ENCODE measurements at places on chromosomes 7 and 10. TPM values are rescaled to one million over a fixed set of nuclear protein-coding genes. Genes with fewer than 3 reads are reported as not detected.

CPSF4 gene
- total RNA-seq = 38.0 TPM

- DNase-seq = no peak
These were observed 19.4 kb downstream of the SPAM1 start for GRCh38 chr7:123944395-123944794.

DNA sequence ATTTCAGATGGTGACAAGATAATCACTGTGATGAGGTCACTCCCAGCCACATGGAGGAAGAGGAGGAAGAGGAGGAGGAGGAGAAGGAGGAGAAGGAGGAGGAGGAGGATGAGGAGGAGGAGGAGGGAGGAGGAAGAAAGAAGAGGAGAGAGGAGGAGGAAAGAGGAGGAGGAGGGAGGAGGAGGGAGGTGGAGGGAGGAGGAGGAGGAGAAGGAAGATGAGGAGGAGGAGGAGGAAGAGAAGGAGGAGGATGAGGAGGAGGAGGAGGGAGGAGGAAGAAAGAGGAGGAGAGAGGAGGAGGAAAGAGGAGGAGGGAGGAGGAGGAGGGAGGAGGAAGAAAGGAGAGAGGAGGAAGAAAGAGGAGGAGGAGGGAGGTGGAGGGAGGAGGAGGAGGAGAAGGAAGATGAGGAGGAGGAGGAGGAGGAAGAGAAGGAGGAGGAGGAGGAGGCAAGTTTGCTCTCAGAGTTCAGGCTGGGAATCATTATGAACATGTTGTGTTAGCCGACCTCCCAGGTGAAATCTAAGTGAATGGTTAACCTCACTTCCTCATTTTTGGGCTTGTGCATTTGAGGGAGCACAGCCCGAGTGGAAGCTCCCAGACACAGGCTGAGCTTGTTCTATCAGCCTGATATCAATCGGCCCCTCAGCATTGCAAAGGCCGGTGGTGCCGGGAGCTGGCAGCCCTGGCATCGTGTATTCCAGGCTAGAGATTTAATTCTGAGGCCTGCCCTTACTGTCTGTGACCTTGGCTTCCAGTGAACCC lies 236.2 kb upstream of the PITRM1 start:
- no peak for DNase-seq

GRCh38 chr10:31761156-31761555 lies 167.5 kb downstream of the ARHGAP12 start:
- DNase-seq = no peak
